SIG-M5 (cell line): ENCODE measurements at places on chromosomes 2 and 18.

DNA sequence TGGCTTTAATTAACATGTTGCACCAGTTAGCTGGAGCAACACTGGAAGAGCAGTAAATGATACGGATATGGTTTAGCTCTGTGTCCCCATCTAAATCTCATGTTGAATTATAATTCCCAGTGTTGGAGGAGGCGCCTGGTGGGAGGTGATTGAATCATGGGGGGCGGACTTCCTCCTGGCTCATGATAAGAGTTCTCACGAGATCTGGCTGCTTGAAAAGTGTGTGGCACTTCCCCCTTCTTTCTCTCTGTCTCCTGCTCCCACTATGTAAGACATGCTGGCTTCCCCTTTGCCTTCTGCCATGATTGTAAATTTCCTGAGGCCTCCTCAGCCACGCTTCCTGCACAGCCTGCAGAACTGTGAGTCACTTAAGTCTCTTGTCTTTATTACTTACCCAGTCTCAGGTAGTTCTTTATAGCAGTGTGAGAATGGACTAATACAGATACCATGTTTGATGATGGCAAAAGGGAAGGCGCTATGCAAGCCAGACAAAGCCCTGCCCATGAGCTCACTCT, 963.6 kb downstream of the SOCS6 start:
- no peak for DNase-seq

DNA sequence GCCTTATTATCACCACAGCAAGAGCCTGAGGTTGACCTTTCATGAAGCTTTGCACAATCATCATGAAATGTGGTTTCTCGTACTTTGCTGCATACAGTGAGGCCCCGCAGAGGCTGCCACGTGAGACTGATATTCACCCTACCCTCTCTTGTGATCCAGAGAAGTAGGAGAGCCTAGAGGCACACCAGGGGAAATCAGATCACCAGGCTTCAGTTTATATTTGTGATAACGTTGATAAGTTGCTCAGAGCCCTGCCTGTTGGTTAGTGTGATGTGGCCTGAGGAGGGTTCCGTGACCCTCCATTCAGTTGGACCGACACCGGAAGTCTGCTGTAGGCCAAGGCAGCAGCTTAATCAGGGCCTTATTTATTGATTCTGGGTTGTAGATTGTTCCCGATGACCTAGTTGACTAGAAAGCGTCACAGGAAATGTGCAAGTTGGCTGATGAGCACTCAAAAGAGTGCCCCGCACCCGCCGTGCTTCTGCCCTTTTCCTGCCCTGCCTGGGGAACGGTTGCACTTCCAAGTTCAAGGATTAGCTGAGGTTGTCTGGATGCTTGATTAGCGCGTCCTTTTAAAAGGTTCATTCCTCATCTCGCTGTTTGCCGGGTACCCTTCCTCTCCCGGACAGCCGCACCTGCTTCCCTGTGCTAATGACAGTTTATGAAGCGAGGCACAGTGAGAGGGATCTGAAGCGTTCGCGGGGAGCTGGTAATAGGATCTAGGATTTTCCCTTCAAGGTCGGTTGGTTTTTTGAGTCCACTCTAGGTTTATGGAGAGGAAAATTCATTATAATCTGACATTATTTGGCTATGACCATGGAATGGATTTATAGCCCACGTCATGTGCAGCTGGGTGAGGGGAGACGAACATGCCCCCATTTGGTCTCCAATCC, 146.4 kb downstream of the SH3RF3 start:
- peak; percentile 5 for DNase-seq

- no peak for DNase-seq
Observed at GRCh38 chr2:17935242-17935885, 56.9 kb downstream of the KCNS3 start.

DNA sequence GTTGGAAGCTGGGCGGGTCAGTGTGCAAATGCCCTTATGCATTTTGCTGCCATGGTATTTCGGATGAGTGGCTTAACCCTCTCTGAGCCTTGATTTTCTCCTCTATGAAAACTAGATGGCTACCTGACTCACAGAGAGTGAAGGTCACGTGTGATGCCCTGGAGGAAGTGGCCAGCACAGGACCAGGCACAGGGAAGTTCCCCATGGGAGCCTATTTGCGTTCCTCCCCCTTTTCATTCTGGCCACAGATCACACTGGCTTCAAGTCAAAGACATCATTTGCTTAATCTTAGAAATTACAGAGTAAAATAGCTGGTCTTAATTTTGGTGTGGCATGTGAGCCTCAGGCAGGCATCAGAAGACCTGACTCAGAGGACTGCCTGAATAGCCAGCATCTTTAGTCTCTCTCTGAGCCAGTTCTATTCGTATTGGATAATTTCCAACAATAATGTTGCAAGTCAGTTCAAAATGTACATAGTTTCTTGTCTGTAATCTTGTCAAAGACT, 57.6 kb upstream of the CD302 start:
- no peak for DNase-seq

GRCh38 chr2:11515490-11515981, 18.3 kb upstream of the GREB1 start:
- no peak for DNase-seq

GRCh38 chr2:144274131-144274530, 245.8 kb downstream of the ZEB2 start:
- DNase-seq, result no peak

DNA sequence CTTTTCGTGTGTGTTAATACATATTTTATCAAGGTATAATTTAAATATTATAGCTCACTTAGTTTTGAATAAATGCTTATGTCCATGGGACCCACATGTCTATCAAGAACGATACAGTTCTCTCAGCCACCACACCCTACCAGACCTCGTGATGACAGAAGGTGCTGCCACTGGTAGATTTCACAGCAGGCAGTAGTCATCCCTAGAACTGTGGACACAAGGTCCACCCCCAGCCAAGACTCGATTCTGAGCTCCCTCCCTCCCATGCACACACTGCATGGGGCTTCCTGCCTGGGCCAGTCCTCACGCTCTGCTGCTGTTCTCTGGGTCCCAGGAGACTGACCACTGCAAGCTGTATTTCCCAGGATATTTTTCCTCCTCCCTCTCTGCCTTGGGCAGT, 26.5 kb upstream of the CREB1 start:
- no peak for DNase-seq

DNA sequence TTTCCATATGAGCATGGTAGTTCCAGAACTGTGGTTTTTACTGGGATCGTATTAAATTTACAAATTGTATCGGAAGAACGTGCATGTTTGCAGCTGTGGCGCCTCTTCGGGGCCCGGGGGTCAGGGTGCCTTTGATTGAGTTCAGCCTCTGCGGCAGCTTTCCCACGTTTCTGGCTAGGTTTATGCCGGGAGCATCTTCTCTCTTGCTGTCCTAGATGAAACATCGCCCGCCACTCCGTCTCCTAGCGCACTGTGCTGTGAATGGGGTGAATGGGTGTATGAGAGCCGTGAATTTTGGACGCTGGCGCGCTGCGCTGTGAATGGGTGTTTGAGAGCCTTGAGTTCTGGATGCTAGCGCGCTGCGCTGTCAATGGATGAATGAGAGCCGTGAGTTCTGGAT, 12.3 kb downstream of the PDCD1 start:
- no peak for DNase-seq

GRCh38 chr2:6443061-6443823, 422.5 kb downstream of the CMPK2 start:
- no peak for DNase-seq

GRCh38 chr2:231388725-231389346, 6.7 kb upstream of the B3GNT7 start:
- no peak for DNase-seq

GRCh38 chr2:173159791-173160463, 84.3 kb downstream of the MAP3K20 start:
- no peak for DNase-seq

- no peak for DNase-seq
Observed at GRCh38 chr18:56306797-56307196, 331.6 kb downstream of the TXNL1 start.

DNA sequence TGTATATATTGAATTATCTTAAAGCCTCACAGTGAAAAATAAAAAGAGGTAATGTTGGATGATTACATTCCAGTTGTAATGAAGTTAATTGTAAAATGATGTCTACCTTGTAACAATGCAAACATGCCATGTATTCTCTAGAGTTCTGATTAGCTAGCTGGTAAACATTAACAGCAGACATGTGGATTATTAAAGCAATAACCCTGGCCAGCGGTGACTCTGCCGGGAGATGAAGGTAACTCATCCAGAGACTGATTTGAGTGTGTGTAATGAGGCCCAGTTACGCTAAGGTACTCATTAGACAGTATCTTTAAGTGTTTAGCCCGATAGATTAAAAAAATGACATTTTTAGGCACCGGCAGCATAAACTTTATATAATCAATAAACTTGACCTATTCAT, 79.6 kb upstream of the REV1 start:
- DNase-seq, result no peak

GRCh38 chr2:205216580-205216979, 465.7 kb upstream of the NRP2 start:
- DNase-seq, result no peak

DNA sequence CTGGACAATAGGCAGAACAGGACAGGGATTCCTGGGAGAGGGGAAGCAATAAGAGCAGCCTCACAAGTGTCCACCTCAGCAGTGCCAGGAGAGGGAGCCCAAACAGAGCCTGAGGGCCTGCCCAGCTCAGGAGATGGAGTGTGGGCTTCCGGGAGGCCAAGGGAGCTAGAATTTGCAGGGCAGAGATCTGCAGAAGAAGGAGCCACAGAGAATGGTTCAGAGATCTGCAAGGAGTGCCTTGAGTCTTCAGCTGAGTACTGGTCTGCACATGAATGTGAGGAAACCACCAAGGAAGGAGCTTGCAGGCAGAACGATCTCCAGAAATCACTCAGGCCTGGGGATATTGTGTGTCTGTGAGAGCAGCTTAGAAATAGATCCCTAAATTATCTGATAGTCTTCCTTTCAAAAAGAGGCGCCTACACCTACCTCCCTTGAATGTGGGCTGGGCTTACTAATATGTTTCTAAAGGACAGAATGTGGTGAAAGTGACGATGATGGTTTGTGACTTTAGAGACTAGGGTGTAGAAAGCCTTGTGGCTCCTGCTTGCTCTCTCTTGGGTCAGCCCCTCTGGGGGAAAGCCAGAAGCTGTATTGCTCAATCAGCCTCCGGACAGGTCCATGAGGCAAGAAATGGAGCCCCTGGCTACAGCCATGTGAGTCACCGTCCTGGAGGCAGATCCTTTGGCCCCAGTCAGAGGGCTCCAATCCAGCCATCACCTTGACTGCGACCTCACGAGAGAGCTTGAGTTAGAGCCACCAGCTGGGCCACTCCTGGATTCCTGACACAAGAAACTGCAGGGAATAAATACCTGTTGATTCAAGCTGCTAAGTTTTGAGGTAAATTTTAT, 7.6 kb upstream of the LPIN1 start:
- no peak for DNase-seq

- no peak for DNase-seq
Observed at GRCh38 chr2:201450954-201451291, 335 bp downstream of the TRAK2 start.

DNA sequence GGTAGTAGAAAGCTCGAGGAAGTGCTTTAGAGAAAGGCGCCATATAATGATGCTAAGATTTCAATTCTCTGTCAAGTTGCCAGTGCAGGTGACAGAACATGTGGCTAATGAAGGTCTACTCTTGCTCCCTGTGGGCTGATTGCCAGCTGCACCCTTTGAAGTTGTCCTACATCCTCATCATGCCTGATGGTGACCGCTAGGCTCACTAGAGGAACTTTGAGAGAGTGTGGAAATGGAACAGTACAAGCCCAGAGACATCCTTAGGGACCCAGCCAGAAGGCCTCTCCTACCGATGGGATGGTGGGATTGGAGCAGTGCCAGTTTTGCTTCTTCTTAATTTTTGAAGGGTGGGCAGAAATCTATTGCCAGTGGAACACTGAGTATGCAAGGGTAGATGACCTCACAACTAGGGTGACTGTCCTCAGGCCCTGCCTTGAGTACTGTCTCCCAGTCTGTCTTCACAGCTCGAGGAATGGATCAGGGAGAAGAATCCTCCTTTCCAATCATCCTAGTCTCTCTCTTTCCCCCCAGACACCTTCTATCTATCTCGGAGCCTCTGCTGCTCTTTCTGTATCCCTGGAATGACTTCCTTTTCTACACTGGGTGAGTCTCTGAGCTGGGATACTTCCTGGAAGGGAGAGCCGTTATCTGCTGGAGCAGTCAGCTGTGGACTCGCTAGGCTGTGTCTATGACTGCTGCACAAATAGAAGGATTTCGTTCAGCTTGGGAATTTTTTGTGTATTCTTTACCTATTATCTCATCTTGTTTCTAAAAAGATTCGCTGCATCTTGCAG, 33.5 kb downstream of the LGALSL start:
- DNase-seq, result no peak

- DNase-seq, result no peak
Observed at GRCh38 chr2:205715831-205716525, 33.7 kb downstream of the NRP2 start.

DNA sequence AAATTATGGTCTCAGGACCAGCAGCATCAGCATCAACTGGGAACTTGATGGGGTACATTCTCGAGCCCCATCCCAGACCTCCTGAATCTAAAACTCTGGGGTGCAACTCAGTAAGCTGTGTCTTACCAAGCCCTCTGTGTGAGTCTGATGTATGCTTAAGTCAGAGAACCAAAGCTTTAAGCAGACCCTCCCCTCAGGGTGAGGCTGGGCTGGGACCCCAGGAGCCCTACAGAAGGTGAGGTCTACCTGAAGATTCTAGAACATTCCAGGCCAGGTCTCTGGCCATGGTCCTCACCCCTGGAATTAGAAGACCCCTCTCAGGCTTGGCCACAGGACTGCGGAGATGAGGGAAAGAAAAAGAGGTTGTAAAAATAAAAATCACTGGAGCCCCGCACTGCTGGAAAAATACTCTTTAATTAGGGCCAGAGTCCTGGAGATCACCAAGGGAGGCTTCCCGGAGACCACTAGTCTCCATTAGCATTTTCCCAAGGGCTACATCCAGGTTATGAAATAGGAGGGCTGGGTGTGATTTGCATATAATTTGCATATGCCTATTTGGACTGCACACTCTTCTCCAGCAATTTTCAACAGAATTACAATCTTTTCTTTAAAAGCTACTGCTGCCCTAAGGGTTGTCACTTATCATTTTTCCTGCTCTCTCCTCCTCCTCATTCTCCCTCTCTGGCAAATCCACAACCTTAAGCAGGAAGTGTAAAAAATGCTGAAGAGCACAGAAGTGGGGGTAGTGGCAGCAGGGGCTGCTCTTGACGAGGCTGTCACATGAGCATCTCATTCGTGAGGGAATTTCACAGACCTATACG, 100.2 kb downstream of the ZBTB7C start:
- no peak for DNase-seq

GRCh38 chr18:45588376-45589355, 26.6 kb upstream of the SLC14A2 start:
- no peak for DNase-seq

DNA sequence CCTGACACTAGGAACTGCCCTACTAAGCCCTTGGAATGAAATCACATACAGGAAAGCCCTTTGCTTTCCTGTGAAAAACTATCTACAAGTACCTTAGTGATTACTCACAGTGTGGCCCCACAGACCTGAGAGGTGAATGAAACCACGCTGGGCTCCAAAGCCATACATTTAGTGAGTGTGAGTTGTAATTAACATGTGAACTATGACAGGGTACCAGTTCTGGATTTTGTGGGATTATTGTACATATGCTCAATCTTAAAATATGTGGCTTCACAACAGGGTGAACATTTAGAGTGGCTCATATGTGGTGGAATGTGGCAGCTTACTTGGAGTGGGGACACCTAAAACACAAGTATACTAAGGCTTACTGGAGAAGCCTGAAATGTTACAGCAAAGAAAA, 12.3 kb downstream of the KCTD1 start:
- DNase-seq, result no peak

GRCh38 chr18:3870914-3871313, 420.9 kb downstream of the TGIF1 start:
- DNase-seq, result no peak

- no peak for DNase-seq
Observed at GRCh38 chr2:41856946-41857345, 190.9 kb upstream of the PKDCC start.

- no peak for DNase-seq
Observed at GRCh38 chr2:11867926-11868325, 121.5 kb downstream of the LPIN1 start.
